Posterior vena cava (tissue), 2 donors: ENCODE measurements at places on chromosomes 7 and 10.

DNA sequence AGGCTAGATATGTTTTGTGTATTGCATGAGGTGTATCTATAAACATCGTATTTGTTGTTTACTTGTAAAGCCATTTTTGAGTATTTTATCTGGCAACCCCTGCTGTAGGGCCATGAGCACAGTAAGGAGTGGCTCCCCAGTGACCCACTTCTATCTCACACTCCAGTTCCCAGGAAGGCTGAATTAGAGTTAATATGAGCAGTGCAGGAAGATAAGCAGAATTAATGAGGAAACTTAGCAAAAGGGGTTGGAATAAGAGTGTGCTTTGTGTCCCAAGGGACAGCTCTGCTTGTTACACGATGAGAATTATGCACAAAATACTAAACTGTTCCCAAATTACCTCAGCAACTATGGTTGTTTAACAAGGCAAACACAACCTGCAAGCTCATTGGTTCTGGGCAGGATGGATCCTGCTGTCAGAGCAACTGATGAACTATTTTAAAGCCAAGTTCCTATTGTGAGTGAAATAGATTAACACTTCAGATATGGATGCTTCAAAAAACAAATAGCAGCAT is 1005.8 kb downstream of the NRG3 start:
- DNase-seq: no peak

DNA sequence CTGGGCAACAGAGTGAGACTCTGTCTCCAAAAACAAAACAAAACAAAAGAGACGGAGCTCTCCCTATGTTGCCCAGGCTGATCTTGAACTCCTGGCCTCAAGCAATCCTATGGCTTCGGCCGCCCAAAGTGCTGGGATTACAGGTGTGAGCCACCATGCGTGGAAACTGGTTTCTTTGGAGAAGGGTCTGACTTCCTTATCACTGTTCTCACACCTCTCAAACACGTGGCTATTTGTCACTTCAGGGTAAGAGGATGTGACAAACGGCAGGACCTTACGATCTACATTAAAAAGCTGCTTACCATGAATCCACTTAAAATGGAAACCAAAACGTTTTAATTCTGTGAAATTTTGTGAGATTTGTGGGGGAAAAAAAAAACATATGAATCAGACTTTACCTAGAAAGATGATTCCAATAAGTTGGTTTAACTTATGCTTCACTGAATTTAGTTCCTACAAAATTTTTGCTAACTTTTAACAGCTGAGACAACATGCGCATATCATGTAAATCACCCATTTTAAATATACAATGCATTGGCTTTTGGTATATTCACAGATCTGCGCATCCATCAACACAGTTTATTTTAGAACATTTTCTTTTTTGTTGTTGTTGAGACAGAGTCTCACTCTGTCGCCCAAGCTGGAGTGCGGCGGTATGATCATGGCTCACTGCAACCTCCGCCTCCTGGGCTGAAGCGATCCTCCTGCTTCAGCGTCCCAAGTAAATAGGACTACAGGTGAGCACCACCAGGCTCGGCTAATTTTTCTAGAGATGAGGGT is 18.7 kb upstream of the FOXK1 start:
- DNase-seq: no peak

DNA sequence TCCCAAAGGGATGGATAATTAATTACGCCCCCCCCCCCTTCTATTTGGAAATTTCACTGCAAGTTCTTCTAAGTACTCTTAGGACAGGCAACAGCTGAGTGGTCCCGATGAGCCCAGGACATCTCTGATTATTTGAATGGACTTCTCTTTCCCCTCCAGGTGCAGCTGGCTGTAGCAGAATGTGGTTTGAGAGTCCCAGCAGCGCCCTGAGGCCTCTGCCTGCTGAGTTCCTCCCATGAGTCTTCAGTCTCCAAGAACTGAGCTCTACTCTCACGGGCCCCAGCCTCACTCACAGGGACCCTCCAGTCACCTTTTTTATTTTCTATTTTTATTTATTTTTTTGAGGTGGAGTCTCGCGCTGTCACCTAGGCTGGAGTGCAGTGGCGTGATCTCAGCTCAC is 63.6 kb upstream of the SFMBT2 start:
- DNase-seq: no peak

DNA sequence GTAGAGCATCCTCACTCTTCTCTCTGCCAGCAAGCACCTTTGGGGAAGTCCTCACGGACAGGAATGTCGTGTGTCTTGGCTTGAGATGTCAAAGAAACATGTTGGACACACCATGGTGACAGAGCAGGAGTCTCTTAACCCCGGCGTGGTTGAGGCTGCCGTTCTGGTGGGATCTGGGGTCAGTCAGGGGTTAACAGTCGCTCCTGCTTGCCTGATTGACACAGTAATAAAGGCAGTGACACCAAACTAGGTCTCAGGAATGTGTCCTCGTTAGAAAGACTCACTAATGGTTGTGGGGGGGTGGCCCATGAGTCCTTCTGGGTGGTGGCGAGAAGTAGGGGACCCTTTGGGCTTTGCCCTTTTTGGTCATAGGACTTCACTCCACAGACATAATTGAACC is 69.0 kb downstream of the TCF7L2 start:
- no peak for DNase-seq

- DNase-seq: peak; percentile 87
These were observed 3.4 kb downstream of the CAV1 start for GRCh38 chr7:116528008-116528789.

DNA sequence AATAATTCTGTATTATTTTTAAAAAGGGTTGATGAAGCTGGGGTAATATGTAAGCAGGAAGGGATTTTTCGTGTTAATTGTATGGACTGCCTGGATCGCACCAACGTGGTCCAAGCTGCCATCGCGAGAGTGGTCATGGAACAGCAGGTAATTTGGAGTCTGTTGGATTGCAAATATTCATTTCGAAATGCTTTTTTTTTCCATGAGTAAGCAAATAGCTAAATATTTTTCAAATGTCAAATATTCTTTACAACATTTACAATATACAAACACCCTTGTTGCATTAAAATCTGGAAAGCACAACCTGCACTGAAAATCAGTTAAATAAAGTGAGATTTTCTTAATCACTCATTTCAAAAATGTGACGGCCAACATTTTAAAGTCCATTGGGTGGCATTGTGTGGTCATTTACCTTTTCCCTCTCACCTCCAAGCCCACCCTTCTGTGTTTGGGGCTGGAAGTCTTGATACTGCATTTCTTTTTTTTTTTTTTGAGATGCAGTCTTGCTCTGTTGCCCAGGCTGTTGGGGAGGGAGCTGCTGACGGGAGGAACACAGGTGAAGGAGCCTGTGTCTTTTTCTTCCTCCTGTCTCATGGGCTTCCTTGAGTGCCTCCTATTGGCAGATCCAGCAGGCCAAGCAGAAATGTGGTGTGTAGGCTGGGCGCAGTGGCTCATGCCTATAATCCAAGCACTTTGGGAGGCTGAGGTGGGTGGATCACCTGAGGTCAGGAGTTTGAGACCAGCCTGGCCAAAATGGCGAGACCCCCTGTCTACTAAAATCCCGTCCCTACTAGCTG is 66.1 kb downstream of the MCMBP start:
- DNase-seq: no peak

DNA sequence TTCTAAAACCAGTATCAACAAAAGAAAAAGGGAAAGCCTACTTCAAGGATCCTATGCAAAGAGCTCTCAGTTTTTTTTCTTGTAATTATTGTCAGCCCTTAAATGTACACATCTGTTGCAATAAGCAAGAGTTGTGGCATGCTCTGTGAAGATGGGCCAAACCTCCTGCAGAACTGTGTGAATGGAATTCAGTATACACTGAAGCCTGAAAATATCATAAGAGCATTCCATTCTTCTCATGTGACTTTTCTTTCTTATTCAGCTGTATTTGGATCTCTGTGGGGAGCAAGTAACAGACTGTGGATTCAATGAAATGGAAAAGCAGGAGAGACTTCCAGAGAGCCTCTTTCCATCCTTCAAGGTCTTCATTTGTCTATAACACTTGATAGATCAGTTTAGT is 130.7 kb downstream of the SAMD9 start:
- DNase-seq: no peak

GRCh38 chr7:139095194-139095659 is 14.3 kb downstream of the ZC3HAV1 start:
- DNase-seq: no peak

- no peak for DNase-seq
These were observed 27.3 kb downstream of the KNDC1 start for GRCh38 chr10:133187091-133187905.

DNA sequence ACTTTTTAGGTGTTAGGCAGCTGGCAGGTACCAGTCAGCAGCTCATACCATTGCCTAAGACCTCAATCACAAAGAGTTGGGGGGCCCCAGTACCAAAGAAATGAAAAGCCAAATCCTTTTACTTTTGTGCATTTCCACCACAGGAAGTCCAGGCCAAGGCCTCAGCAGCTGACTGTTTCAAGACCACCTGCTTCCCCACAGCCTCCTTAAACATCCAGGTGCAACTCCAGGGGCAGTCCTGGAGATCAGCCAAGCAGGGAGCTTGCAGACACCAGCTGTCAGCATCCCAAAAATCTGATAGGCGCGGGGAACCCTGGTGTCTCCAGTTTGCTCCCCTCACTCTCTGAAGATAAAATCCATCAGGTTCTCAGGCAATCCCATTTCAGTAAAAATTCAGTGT is 91.5 kb upstream of the EFCAB10 start:
- DNase-seq: no peak

DNA sequence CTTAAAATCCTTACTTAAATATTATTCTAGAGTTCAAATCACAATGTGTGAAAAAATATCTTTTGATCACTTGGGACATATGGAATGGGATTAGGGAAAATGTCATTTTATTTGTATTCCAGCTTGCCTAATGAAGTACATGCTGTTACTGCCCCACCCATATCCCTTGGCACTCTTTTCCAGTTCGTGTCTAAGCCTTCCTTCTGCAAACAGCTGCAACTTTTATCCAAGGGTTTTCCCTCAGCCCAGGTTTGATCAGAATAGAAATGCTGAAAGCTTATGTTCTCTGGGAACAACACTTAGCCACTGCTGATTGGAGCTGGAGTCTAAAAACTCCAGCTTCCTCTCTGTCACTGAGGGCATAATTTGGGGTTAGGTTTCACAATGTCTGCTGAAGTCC is 214.1 kb upstream of the FAM3C start:
- no peak for DNase-seq

DNA sequence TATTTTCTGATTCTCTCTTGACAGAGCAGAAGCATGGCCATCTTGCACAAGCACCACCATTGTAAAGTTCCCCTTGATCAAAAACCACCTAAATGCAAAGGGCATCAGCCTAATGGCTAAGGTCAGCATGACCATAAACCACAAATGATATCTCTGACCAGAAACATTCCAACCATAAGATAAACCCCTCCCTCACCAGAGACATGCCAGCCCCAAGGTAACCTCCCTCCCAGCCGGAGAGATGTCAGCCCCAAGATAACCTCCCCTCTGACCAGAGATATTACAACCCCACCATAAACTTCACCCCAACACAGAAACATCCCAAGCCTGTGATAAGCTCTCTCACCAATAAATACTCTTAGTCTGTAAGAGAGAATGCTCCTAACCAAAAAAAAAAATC is 72.1 kb upstream of the CDK1 start:
- no peak for DNase-seq

DNA sequence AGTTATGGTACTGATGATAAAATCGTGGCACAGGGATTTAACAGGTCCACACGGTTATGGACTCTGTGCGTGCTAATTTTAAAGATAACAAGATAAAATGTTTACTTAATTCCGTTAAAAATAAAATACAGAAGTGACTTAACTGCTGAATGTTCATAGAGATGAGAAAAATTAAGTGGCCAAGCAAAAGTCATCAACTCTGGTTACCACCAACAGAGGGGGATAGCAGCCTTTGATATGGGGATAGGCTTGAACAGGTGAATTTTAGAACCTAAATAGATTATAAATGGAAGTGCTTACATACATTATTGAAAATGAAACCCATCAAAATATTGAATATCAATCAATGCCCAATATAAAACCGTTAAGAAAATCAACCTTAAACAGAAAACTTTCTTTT is 245.0 kb downstream of the WDR37 start:
- DNase-seq: no peak

DNA sequence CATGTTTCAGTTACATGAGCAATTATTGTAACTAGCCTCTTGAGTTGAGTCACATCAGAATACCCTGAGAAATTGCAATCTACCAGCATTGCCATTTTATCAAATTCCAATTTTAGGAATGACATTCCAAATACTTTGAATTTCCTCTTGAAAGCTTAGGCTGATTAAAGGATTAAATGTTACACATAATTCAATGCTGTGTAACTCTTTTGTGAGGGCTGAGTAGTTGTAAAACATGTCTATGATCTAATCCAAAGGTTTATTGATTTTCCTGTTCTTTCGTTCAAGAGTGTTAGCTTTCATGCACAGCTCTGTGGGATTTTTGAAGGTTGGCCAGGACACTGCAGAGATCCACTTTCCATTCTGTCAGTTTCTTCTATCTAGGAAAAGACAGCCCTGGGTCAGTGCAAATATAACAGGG is 193.1 kb downstream of the SORCS1 start:
- DNase-seq: no peak

GRCh38 chr7:47946581-47947354 is 1.5 kb downstream of the PKD1L1 start:
- DNase-seq: no peak

- DNase-seq: no peak
These were observed 77.5 kb downstream of the ARID5B start for GRCh38 chr10:61978965-61979364.

- DNase-seq: no peak
These were observed 51.6 kb downstream of the PIK3CG start for GRCh38 chr7:106916679-106917078.

DNA sequence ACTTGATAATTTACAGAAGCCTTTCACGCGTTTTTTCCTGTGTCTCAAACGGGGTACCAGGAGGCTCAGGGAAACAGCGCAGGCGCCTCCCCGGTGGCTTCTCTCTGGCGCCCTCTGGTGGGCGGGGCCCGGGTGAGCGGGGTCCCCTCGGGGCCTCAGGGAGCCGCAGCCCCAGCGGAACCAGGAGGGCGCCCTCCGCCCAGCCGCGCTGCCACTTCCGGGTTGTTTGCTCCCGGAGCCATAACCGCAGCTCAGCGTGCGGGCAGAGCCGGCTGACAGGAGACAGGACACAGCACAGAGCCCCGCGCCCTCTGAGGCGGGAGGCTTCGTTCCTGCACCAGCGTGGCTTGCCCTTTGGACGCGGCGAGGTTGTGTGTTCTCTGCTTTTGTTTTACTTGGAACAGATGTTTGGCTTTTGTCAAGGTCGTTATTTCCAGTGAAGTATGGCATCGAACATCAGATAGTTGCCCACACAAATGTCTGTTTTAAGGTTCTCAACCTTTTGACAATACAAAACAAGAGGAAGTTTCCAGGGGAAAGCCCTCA is 6.9 kb upstream of the CYP2E1 start:
- peak; percentile 94 for DNase-seq
